Naive thymus-derived CD8-positive, alpha-beta T cell (primary cell): ENCODE measurements at places on chromosomes 13 and 19.

GRCh38 chr19:4063369-4064148 lies 3.1 kb downstream of the ZBTB7A start:
- no peak for DNase-seq

DNA sequence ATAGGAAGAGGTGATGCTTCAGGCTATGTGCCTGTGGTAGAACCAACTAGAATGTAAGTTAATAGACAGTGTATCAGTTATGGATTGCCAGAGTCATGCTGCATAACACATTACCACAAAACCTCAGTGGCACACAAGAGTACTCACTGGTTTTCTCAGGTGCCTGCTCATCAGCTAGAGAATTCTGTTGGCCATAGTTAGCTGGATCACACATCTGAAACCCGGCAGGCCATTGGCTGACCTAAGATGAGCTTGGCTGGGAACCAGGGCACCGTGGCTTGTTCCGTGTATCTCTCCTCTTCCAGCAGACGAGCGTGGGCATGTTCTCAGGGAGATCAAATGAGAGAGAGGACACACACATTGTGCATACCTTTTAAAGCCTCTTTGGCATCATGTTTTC lies 76.7 kb downstream of the TEX26 start:
- DNase-seq = no peak

- no peak for DNase-seq
Observed at GRCh38 chr13:72205773-72206172, 338.8 kb upstream of the DACH1 start.

GRCh38 chr19:48419158-48419920 lies 25.9 kb downstream of the GRIN2D start:
- peak; percentile 50 for DNase-seq

- DNase-seq = no peak
Observed at GRCh38 chr19:10927730-10928562, 493 bp downstream of the YIPF2 start.

DNA sequence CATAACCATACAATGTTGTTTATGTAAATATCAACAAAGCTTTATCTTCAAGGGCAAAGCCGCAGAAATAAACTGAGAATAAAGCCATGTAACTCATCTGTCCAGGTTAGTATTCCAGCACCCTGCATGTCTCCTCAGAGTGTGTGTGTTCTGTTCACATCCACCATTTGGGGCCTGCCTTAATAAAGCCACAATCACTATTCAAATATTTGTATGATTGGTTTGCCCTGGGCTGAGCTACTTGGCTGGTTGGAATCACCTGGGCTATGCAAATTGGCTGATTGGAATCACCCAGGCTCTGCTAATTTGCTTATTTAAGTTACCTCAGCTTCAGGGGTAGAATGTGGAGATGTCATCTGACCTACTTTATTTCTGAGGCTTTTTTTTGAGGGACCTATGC lies 42.4 kb upstream of the ZNF737 start:
- DNase-seq = no peak

DNA sequence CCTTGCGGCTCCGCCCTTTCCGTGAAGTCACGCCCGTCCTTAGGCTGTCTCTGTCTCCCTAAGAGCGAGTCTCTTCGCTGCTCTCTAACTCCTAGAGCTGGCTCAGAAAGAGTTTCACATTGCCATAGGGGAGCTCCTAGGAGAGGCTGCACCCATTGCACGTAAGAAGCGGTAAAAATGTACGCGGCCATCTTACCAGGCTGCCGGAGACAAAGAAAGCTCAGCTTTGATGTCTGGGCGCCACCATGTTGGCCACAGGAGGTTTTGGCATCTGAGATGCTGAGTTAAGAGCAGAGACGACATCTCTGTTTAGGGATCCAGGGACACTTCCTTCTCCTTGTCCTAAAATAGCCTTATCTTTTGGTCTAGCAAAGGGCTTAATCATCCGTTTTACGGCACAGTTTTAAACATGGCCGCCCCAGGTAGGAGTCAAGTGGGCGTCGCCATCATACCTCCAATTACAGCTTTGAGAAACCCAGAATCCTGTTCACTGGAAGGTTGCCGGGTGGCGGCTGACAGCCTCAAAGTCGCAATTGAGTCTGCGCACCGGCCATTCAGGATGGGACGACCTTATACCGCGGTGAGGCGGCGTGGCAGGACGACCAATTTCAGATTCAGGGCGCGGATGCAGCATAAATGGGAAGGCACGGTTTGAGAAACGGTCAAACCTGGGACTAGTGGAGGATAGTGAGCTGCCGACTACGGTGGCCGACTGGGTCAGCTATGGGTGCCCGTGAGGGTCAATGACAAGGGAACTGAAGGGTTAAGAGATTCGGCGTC lies at the start of gene ZNF793:
ZNF793 (plus strand) TSS at position 553 of the 780 bp plus-strand sequence. CDS start 16,501 bp downstream, outside the sequence.
- peak; percentile 81 for DNase-seq

GRCh38 chr13:44068737-44069136 lies 189.0 kb downstream of the LACC1 start:
- DNase-seq = no peak

DNA sequence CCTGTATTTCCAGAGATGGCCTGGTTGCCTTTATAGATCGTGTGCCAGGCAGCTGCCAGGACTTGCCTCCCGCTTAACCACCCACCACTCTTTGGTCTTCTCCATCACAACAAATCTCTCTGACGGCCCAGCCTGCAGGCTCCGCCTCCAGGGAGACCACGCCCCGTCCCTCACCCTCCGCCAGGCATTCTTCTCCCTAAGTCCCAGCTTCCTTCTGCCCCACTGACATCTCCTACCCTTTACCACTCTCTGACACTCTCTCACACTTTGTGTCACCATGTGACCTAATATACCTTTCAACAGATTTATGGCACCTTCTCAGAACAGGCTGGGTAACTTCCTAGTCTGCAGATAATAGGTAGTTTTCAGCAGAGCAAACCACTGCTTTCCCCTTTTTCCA lies 95.1 kb downstream of the CAB39L start:
- DNase-seq = no peak

GRCh38 chr13:31440132-31440531 lies 240.4 kb downstream of the B3GLCT start:
- no peak for DNase-seq

GRCh38 chr19:57233207-57233606 lies 2.4 kb downstream of the AURKC start:
- no peak for DNase-seq

GRCh38 chr19:12969292-12969988 lies at the start of gene DAND5:
Gene DAND5, plus strand, starts transcription at chr19:12969576. Its CDS starts 85 bp downstream, at chr19:12969661.
- no peak for DNase-seq

DNA sequence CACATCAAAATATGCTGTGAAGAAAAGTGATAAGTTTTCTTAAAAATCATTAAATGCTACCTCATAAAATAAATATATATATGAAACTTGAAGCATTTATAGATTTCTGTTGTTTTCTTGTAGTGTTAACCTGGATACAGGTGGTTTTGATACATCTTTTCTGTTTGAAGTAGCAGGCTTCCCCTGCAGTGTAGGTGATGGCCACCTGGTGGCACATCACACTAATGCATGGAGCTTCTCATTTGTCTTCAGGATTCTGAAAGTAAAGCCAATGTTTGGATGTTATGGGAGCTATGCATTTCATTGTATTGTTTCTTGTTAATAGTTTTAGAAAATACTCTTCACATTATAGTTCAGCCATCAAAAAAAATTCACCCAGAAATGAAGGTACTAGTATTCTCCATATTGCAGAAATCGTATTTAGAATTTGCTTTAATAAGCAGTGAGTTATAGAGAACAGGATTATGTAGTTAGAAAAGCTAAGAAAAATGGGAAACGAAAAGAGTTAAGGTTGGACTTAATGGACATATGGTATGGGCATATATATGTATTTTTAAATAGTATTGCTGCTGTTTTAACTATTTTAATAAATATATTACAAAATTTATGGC lies 18.7 kb downstream of the GPR180 start:
- no peak for DNase-seq

DNA sequence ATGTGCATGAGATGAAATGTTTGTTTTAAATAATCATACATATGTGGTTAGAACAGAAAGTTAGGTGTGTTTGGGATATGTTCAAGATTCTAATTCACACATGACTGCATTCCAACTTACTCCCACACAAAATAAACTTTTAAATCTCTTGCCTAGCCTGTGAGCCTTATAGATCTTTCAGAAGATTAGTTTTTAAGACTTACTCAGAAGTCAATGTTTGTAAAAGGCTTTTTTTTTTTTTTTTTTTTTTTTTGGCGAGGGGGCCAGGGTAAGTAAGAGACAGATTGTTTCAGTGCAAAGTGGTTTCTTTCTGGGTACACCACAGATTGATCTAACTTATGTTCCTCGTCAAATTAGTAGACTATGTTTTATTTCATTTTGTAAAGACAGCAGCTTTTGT lies 39.1 kb downstream of the GPR180 start:
- DNase-seq = no peak

- no peak for DNase-seq
Observed at GRCh38 chr19:16146112-16146511, 2.6 kb downstream of the HSH2D start.

GRCh38 chr13:45219123-45219891 lies 18.5 kb upstream of the KCTD4 start:
- no peak for DNase-seq

DNA sequence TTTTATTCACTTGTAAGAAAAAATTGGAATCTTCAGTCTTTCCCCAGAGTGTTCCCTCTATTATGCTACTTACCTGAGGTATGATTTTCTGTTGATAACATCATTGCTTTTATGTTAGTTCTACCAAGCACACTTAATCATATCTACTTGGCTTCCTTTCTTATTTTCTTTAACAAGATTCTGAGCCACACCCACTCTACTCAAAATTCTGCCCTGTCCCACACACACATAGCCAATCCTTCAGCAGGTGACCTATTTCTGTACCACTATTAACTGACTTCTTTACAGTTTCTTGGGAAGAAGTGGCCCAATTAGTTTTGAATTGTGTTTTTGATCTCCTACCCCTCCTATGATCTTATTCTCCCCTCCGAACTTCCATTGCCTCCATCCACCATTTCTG lies 215.7 kb downstream of the PCDH9 start:
- DNase-seq = no peak

DNA sequence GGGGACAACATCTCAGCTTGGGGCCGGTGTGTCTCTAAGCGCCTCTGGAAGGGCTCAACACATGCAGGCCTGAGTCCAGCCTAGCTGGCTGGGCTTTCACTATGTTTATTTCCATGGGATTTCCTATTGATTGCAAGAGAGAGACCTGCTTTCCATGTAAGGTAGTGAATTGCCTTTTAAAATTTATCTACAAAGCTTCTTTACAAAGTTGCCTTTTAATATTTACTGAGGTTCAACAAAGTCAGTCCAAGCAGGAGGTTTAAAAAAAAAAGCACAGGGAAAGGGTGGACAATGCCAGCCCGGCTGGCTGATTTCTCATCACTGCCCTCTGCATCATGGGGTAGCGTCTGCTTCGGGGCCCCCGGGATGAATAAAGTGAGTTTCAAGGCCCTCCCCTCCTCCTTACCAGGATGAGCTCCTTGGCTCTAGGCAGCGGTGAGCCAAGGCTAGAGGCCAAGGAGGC lies 15.8 kb downstream of the TLE2 start:
- DNase-seq = no peak

- DNase-seq = peak; percentile 7
Observed at GRCh38 chr19:3698974-3699740, 1.1 kb downstream of the PIP5K1C start.

DNA sequence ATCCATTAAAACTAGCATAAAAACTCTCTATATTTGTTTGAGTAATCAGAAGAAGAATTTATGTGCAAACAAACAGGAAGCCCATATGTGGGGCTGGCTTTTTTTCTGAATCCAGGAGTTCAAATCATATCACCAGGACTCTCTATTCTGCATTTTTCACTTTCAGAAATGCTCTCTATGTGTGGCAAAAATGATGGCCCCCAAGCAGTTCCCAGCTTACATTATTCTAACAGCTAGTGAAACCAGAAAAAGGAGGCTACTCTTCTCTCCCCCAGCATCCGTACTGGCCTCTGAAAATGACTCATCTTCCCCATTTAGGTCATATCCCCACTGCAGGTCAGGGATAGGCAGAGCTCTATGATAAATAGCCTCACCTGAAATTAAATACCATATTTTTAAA lies 20.4 kb downstream of the RBM26 start:
- DNase-seq = no peak

GRCh38 chr19:53461866-53462265 lies 5.7 kb upstream of the ZNF813 start:
- DNase-seq = no peak

DNA sequence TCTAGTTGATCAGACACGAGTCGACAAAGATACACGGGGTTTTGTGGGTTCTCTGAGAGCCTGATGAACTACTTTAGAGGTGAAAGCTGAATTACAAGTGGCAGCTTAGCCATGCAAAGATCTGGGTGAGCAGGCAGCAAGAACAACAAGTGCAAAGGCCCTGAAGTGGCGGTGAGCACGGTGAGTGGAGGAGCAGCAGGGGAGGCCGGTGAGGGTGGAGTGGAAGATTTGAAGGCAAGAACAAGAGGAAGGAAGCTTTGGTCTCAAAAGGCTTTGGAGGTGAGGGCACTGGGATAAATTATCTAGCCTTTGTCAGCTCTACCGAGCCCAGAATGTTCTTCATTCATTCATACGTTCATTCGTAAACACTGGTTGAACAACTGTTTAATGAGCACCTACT lies 1.4 kb downstream of the ZNF865 start:
- DNase-seq = no peak

- no peak for DNase-seq
Observed at GRCh38 chr19:29113838-29114237, 99.1 kb downstream of the UQCRFS1 start.

GRCh38 chr19:34661357-34661756 lies 15.6 kb downstream of the SCGB2B2 start:
- DNase-seq = no peak

GRCh38 chr19:6100284-6100915 lies 9.9 kb downstream of the RFX2 start:
- DNase-seq = peak; percentile 31

GRCh38 chr19:38819231-38819920 lies 6.6 kb upstream of the LGALS4 start:
- DNase-seq = no peak

GRCh38 chr13:43990829-43991228 lies 111.1 kb downstream of the LACC1 start:
- DNase-seq = no peak

DNA sequence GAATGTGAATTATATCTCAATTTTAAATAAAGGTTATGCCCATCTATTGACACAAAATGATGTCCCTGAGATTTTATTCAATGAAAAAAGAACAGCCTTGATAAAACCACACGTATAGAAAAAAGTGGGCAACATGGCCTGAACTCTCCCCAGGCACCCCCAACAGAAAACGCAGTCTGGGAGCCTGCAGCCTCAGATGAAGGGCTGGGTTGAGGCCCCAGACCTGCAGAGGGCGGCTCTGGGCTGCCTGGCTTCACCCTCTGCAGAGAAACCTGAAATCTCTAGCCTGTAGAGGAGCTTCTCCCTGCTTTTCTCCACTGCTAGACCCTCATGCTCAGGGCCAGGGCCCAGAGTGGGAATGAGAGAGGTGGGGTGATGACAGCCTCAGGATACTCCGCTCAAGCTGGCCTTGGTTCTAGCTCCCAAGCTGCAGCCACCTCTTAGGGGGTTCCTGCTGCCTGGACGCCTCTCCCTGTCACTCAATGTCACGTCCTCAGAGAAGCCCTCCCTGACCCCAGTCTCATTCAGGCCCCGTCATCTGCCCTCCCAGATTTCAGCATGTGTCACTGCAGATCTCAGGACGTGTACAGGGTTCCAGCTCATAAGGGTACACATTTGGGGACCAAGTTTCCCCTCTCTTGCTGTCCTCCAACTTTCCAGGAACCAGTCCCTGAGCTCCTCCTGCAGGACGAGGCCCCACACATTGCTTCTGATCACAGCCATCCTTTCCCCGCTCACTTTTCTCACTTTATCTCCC lies 1.8 kb downstream of the MBD3 start:
- DNase-seq = no peak
